ENCODE measurements at places on chromosomes 6 and 20.

GRCh38 chr6:109966299-109966698 lies 11.8 kb upstream of the GPR6 start:
- DNase-seq, result no peak

GRCh38 chr6:97572943-97573342 lies 289.9 kb upstream of the MMS22L start:
- DNase-seq, result no peak

DNA sequence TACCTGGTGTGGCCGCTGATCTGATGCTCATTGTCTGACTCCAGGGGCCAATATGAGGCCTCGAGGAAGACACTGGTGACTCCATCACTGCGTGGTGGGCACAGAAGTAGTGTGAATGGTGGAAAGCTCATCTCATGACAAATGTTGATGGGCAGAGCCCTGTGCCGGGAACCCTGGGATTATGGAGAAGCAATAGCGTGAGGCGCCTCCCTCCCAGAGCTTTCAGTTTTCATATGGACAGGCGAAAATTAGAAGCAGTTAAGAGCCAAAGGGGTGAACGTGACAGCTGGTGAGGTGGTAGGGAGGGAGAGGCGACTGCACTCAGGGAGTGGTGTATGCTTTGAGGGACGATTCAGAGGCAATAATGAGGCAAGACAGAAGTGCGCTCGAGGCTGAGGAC lies 39.3 kb upstream of the TTPAL start:
- no peak for DNase-seq

GRCh38 chr20:40563296-40563950 lies 125.6 kb downstream of the MAFB start:
- no peak for DNase-seq

GRCh38 chr20:40056171-40056570 lies 632.9 kb downstream of the MAFB start:
- no peak for DNase-seq

DNA sequence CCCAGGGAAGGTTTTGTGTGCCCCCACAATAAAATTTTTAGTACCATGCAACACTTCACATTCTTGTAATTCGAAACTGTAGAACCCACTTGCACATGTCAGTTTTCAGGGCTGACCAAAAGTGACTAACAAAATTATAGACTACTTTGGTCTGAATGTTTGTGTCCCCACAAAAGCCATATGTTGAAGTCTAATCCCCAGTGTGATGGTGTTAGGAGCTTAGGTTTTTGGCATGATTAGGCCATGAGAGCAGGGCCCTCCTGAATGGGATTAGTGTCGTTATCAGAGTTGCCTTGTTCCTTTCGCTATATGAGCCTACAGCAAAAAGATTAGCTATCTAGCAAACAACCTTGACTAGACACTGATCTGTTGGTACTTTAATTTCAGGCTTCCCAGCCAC lies 49.0 kb upstream of the TENT5A start:
- DNase-seq, result no peak

- no peak for DNase-seq
These were observed 48.2 kb downstream of the CPNE5 start for GRCh38 chr6:36791085-36791484.

GRCh38 chr6:81534934-81535465 lies 217.5 kb downstream of the TENT5A start:
- no peak for DNase-seq

DNA sequence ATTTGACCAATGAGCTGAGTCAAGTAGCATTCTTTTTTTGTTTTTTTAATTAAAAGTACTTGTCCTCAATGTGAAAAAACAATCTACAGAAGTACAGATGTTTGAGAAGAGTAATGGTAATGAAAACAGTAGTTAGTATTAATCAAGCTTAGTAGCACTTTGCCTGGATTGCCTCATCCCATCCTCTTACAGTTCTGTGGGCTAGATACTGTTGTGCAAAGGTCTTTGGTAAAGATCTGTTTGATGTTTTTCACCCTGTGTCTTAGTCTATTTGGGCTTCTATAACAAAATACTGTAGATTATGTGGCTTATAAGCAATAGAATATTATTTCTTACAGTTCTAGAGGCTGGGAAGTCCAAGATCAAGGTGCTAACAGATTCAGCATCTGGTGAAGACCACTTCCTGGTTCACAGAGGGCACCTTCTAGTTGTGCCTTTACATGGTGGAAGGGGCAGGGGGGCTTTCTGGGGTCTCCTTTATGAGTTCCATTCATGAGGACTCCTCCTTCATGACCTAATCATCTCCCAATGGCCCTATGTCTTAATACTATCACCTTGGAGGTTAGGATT lies 84.3 kb downstream of the SHLD1 start:
- no peak for DNase-seq

DNA sequence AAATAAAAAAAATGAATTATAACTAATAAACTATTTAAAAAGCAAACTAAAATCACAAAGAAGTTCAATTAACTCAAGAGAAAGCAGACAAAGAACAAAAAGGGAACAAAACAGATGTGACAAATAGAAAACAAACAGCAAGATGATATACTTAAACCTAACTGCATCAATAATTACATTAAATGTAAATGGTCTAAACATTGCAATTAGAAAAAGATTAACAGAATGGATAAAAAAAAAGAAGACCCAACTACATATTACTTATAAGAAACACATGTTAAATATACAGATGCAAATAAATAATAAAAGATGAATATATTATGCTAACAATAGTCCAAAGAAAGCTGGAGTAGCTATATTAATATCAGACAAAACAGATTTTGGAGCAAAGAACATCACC lies 35.1 kb upstream of the RAB22A start:
- DNase-seq, result no peak

- no peak for DNase-seq
These were observed 7.4 kb downstream of the PSMG4 start for GRCh38 chr6:3266170-3266569.

DNA sequence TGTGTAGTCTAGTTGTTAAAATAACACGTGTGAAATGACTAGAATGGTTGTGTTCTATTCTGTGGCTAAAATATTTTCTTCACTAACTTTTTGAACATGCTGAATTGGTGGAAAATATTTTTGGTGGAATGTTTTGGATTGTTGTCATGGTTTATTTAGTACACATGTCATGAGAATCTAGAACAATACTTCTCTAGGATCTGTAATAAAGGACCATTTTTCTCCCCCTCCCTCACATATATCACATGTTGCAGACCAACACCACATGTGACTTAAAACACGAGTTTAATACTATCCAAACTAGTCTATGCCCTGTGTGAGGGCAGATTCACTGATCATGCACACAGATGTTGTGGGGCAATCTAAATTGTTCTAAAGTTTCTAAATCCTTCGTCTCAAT lies 29.2 kb downstream of the FIG4 start:
- no peak for DNase-seq

DNA sequence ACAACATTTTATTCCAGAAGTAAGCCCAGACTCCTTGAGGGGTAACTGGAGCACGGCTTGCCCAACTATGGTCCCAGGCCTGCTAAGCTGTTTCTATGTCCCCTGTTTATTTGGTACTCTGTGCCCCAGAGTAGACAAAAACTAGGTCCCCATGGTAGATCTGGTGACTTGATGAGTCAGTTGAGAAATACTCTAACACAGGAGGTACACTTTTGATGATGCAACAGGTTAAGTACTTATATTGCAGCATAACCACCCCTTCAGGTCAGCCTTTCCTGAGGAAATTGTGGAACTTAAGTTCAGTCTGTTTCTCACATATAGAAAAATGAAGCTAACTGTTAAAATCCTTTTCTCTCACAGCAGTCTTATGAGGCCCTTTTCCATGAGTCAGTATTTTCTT lies 19.6 kb downstream of the TTPAL start:
- DNase-seq, result no peak

- no peak for DNase-seq
These were observed 36.1 kb downstream of the SERAC1 start for GRCh38 chr6:158131926-158132325.

DNA sequence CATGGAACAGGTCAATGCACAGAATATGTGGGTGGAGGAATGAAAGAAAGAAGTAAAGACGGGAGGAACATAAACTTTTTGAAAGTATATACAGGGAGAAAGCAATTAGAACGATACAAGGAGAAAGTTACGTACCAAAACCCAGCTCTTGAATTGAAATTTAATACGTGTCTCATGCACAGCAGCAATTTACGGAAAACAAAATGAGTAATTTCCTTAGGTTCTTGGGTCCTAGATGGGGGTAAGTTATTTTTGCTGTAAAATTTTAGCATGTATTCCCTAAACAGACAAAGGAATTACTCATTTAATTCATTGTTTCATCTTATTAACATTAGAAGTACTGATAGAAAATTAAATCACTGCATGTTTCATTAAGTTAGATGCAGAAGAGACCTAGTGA lies 75.8 kb downstream of the PDE10A start:
- DNase-seq, result no peak

DNA sequence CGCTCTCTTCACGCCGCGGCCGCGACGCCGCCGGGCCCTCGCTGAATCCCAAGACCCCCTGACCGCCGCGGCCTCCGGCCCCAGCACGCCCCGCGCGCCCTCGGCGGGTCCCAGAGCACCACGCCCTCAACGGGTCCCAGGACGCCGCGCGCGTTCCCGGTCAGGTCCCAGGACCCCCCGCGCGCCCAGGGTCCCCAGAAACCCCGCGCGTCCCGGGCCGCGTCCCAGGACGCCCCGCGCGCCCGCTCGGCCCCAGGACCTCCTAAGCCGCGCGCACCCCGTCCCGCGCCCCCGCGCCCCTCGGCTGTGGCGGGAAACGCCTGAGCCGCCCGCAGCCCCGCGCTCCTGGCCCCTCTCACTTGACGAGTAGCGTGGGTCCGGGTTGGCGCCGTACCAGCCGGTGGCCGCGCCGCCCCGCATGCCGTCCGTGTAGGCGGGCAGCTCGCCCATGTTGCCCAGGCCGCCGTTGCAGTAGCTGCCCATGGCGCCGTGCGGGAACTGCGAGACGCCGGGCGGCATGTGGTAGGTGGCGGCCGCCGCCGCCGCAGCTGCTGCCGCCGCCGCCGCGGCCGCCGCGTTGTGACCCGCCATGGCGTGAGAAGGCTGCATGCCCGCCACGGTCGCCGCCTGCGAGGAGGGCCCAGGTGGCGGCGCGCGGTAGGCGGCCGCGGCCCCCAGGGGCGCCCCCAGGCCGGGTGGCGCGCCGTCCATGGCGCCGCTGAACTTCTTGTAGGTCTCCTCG lies 556 bp downstream of the NKX2-4 start:
- DNase-seq, result peak; percentile 46

- no peak for DNase-seq
These were observed 115.9 kb upstream of the BMP2 start for GRCh38 chr20:6651561-6651960.

- no peak for DNase-seq
These were observed 69.0 kb downstream of the NCOA7 start for GRCh38 chr6:125859727-125860126.

DNA sequence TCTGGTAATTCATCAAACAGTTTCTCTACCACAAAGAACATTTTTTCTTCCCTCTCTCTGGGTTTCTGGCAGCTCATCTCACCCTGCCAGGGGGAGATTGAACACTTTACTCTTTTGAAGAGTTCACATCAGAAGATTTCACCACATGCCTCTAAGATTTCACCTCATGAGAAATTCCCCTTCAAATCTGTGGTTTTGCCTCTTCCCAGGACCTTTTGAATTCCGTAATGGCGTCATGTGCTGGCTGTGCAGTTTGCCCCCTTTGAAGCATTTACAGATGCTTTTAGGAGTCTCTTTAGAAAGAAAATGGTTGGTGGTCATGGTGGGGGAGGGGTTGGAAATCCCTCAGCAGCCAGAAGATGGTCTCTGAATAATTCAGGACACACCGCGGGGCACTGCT lies 486.1 kb downstream of the QKI start:
- DNase-seq, result no peak

DNA sequence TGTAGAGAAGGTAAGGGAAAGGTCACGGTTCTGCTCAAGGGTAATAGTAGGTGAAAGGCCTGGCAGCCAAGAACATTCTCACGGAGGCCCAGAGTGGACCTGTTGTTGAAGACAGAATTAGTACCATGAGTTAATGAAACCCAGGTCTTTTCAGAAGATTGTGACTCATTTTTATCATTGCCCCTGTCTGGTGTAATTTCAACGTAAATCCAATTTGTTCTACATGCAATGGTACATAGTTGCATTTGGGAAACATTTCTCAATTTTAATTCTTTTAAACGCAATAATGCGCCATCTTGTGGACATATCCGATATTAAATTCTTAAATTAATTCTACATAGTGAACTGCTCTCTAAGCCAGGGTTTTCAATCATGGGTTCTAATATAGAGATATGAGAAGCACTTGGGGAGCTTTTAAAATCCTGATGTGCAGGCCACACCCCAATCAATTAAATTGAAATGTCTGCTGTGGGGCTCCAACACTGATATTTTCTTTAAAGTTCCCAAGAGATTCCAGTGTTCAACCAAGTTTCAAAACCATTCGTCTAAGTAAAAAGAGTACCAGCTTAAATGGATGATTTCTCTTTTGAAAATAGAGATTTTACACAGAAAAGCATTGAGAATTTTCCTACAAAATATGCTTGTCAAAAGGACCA lies 257.4 kb downstream of the PLCB1 start:
- DNase-seq, result no peak

- DNase-seq, result no peak
These were observed 111.3 kb downstream of the ADGRG6 start for GRCh38 chr6:142413111-142413510.

GRCh38 chr6:146026873-146027272 lies 2.0 kb upstream of the GRM1 start:
- no peak for DNase-seq

GRCh38 chr6:7058250-7058923 lies 49.4 kb upstream of the RREB1 start:
- DNase-seq, result no peak

DNA sequence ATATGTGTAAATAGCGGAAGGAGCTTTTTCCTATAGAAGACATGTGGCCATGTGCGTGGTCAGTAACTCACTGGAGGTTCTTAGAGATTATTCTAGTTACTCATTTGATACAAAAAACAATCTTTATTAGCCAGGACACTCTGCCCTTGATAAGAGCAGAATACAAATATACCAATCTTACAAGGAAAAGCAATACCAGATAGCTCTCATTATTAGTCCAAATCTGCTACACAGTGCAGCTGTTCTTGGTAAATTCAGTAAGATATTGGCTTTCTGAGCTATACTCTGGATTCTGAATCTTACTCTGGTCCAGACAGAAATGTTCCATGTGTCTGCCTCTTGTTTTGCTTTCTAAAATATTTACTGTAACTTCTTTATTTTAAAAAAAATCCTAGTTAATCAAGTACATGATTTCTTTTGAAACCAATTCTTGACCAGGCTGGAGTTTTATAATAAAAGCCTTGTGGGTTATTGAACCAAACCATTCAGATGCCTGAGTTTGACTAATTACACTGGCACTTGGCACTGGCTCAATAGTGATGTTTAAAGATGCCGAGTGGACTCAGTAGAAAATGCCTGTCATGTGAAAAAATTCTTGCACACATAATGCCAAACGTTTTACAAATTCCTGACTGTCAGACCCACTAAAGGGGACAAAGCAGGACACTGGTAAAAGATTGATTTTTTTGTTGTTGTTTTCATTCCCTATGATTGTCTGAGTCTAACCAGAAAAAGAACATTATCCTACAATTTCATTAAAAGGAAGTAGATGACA lies 242.8 kb upstream of the TCF21 start:
- no peak for DNase-seq

GRCh38 chr20:44756011-44756688 lies 10.5 kb downstream of the KCNK15 start:
- no peak for DNase-seq
